Hair follicular keratinocyte (primary cell): ENCODE measurements at places on chromosomes 11 and 22. TPM values are rescaled to one million over a fixed set of nuclear protein-coding genes. Genes with fewer than 3 reads are reported as not detected.

Gene CFAP300
- total RNA-seq = 2.4 and 5.9 TPM in 2 replicates

Gene MRPL21
- total RNA-seq = 53.5 and 100 TPM in 2 replicates

Gene DCHS1
- 0.16 and 0.27 TPM in 2 replicates for total RNA-seq

Gene C11orf52
- 1.2 TPM in 1 of 2 replicates, not detected in the other for total RNA-seq

Gene LRRC10B
- total RNA-seq = not detected in 2 replicates

Gene LRFN4
- total RNA-seq = 20.8 and 21.1 TPM in 2 replicates

Gene IL18BP
- 0.95 and 1.2 TPM in 2 replicates for total RNA-seq

Gene IL18
- total RNA-seq = 31.6 and 49.2 TPM in 2 replicates

Gene NAALAD2
- not detected in 2 replicates for total RNA-seq

Gene SLC22A6
- not detected in 2 replicates for total RNA-seq

Gene ZFP91
- 35.2 and 42.9 TPM in 2 replicates for total RNA-seq

Gene PKDREJ
- total RNA-seq = under 0.01 TPM in 1 of 2 replicates, not detected in the other

Gene TRIM44
- total RNA-seq = 15.5 and 21.7 TPM in 2 replicates

Gene HDAC10
- total RNA-seq = 10.1 and 21.4 TPM in 2 replicates

Gene MSANTD2
- 3.4 TPM in 2 replicates for total RNA-seq

Gene HTR3A
- total RNA-seq = not detected in 2 replicates

Gene MOGAT2
- total RNA-seq = not detected in 2 replicates

Gene RAB1B
- 161 and 170 TPM in 2 replicates for total RNA-seq

Gene NLRP14
- total RNA-seq = 0.04 and 0.08 TPM in 2 replicates

Gene ACTN3
- total RNA-seq = not detected in 2 replicates

Gene ZPR1
- 50.1 and 59.5 TPM in 2 replicates for total RNA-seq

Gene ZC3H12C
- 5.6 and 11.0 TPM in 2 replicates for total RNA-seq

Gene PDE2A
- 1.5 and 3.9 TPM in 2 replicates for total RNA-seq

Gene APOBEC3C
- total RNA-seq = 42.9 and 53.4 TPM in 2 replicates

Gene SAAL1
- total RNA-seq = 14.8 and 26.0 TPM in 2 replicates

Gene GPHA2
- total RNA-seq = not detected in 2 replicates

Gene GAB4
- total RNA-seq = not detected in 2 replicates

Gene MMP27
- not detected in 2 replicates for total RNA-seq

Gene BMAL1
- total RNA-seq = 23.0 and 25.0 TPM in 2 replicates

Gene TOB2
- total RNA-seq = 18.0 TPM in 2 replicates

Gene CRACR2B
- 0.68 and 1.0 TPM in 2 replicates for total RNA-seq

Gene OTOG
- total RNA-seq = not detected in 2 replicates

Gene DDIAS
- total RNA-seq = 4.7 and 31.4 TPM in 2 replicates

Gene PANX2
- 0.04 and 0.62 TPM in 2 replicates for total RNA-seq

Gene TTC38
- total RNA-seq = 10.1 and 14.2 TPM in 2 replicates

Gene ASPHD2
- 3.9 and 5.4 TPM in 2 replicates for total RNA-seq

Gene PRR5L
- 14.8 and 23.0 TPM in 2 replicates for total RNA-seq

Gene GGT5
- 0.30 TPM in 1 of 2 replicates, not detected in the other for total RNA-seq

Gene MICAL2
- total RNA-seq = 147 and 197 TPM in 2 replicates

Gene UBQLN3
- not detected in 2 replicates for total RNA-seq

Gene BIK
- 9.4 and 9.9 TPM in 2 replicates for total RNA-seq

Gene PGR
- total RNA-seq = 0.15 TPM in 1 of 2 replicates, not detected in the other

Gene TEX54
- total RNA-seq = not detected in 2 replicates

Gene BATF2
- 0.19 and 0.31 TPM in 2 replicates for total RNA-seq

Gene KRTAP5-11
- total RNA-seq = not detected in 2 replicates

Gene PNPLA5
- total RNA-seq = not detected in 2 replicates

Gene NLRP6
- not detected in 2 replicates for total RNA-seq

Gene A4GALT
- total RNA-seq = 5.4 and 9.9 TPM in 2 replicates

Gene RAB3IL1
- total RNA-seq = 0.53 and 0.78 TPM in 2 replicates

Gene MMP8
- 0.11 TPM in 1 of 2 replicates, not detected in the other for total RNA-seq

Gene PTS
- total RNA-seq = 48.8 and 78.2 TPM in 2 replicates

Gene BTG4
- total RNA-seq = 2.3 TPM in 1 of 2 replicates, not detected in the other
